ENCODE measurements at places on chromosomes 12 and 14. TPM values are rescaled to one million over a fixed set of nuclear protein-coding genes. Genes with fewer than 3 reads are reported as not detected.
A peak's percentile ranks its signal among the peaks of the same experiment; 100 is the strongest.

Gene PRPF40B
- 16.4 TPM for total RNA-seq

- no peak for DNase-seq
Observed at GRCh38 chr14:101755591-101756324, 5.8 kb upstream of the PPP2R5C start.

DNA sequence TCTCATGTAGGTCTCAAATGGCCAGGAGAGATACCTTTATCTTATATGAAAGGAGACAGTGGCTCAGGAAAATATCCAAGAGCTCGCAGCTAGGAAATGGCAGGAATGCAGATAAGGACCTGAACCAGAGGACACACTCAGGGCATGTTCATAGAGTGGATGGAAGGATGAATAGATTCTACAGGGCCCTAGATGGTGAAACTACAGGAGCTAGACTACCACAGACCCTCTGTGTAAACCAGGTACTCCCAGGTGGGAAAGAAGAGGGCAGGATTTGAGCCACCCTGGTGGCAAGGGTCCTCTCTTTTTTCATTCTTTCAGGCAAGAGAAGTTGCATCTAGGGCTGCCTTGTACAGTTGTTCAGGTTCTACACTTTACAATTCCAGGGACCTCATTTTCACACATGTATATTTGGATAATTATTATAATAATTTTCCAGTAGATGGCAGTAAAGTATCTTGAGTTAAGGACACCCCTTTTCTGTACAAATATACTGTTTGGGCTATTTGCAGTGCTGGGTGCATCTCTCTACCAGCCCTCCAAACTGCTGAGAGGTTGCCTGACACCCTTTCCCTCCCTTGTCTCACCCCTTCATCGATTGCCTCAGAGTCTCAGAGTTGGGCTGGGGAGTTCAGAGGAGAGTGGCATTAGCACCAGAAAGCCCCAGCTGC is 10.5 kb upstream of the ZDHHC22 start:
- no peak for DNase-seq

GRCh38 chr12:50620109-50620977 is 115.6 kb downstream of the DIP2B start:
- no peak for DNase-seq

DNA sequence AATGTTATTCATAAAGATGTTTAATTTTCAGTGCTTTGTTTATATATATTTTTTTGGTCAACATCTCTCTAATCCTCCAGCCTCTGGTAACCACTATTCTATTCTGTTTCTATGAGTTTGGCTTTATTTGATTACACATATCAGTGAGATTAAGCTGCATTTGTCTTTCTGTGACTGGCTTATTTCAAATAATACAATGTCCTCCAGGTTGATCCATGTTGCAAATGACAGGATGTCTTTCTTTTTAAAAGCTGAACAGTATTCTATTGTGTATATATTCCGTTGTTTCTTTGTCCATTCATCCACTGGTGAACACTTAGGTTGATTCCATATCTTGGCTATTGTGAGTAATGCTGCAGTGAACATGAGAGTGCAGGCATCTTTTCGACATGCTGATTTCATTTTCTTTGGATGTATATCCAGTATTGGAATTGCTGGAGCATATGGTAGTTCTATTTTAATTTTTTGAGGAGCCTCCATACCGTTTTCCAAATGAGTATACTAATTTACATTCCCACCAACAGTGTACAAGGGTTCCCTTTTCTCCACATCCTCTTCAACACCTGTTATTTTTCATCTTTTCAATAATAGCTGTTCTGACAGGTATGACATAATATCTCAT is 142.4 kb downstream of the PRKCH start:
- DNase-seq, result no peak

DNA sequence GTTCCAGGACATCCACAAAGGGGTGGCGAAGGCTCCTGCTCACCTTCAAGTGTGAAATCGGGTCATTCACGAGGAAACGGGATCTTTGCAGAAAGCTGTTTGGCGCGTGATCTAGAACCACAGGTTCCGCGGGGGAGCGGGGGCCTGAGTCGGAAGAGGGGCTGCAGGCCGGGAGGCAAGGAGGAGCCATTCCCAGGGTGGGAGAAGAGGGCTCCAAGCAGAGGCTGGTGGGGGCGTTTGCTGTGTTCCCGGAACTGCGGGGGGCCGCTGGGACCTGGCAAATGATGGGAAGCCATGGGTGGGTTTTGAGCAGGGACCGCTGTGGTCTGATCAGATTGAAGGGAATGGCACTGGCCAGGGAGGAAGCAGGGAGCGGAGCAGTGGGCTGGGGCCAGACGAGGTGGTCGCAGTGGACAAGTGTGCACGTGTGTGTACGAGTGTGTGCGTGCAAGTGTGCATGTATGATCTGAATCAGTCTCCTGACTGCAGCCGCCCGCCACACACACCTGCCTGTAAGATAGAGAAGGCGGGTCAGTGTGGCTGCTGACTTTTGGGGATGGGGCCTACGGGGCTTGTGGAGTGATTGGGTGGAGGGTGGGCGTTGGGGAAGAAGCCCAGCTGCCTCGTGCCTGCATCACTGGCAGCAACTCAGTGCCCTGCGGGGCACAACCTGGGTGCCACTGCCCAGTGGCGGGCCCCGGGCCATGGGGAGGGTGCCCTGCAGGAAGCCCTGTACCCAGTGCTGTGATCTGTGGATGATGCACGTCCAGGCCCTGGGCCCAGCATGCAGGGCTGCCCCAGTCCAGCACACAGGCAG is 141.9 kb downstream of the KIF26A start:
- peak; percentile 9 for DNase-seq

- DNase-seq, result no peak
Observed at GRCh38 chr12:25585021-25585523, 32.0 kb upstream of the LMNTD1 start.

Gene ACRBP
- total RNA-seq, result 5.4 TPM

Gene FERMT2
- total RNA-seq, result 0.24 TPM

DNA sequence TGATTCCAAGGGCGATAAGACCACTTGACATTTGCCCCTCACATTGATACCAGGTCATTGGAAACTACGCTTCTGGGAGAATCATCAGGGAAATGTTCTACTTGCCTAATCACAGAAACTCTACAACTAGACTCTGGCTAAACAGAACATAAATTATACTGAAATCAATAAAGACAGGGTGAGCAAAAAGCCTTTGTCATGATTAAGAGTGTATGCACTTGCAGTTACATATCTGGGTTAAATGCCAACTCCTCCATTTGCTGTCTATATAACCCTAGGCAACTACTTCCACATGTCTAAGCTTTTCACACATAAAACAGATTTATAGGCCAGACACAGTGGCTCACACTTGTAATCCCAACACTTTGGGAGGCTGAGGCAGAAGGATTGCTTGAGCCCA is 125.7 kb downstream of the PHLDA1 start:
- DNase-seq, result no peak

Gene INSM2
- total RNA-seq, result not detected

GRCh38 chr14:25588751-25589150 is 538.8 kb upstream of the STXBP6 start:
- no peak for DNase-seq

GRCh38 chr14:38089123-38089522 is 118.6 kb upstream of the SSTR1 start:
- DNase-seq, result no peak
